ENCODE measurements at places on chromosomes 5 and 9.
A peak's percentile ranks its signal among the peaks of the same experiment; 100 is the strongest.

DNA sequence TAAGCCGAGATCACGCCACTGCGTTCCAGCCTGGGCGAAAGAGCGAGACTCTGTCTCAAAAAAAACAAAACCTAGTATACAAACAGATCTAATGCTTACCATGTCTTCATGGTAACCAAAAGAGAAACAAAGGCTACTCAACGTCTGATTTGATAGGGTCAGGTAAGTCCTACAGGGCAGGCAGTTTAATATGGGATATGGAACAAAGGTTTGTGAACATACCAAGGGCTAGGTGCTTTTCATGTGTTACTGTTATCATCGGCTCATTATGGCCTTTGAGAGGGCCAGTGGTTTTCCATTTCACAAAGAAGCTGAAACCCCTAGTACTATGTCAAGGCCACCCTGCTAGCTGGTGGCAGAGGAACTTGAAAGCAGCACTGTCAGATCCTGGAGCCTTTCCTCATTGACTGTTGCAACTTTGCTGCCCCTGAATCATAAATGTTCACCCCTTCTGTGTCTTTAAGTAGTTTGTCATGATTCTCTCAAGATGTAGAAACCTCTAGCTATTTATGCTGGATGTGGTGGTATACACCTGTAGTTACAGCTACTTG, 5.1 kb downstream of the IQGAP2 start:
- DNase-seq: no peak

GRCh38 chr5:1200495-1201326, 684 bp upstream of the SLC6A19 start:
- no peak for DNase-seq

DNA sequence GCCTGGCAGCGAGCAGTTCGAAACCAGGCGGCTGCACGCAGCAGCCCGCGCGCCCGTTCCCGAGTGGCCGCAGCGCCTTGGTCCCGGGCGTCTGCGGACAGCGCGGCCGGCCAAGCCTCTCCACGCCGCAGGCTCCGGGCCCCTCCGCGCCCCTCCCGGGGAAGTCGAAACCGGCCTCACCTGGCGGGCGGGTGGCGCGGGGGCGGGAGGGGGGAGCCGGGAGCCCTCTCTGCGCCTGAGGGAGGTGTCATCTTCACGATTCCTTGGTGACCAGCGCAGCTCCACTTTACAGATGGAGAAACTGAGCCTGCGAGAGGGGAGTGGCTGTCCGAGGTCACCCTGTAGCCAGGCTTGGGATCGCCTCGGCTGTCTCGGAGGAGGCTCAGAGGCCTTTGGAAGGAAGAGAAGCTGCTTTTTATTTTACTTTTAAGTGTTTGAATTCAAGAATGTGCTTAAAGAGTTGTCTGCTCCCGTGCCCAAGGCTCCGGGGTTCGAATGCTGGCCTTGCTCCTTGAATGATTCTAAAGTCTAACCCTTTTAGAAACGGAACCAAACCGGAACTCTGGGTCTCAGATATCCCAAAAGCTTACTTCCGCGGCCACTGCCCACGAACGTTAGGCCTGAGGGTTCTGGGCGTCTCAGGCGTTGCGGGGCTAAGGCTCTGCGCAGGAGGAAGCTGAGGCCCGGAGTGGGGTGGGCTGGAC, 662 bp downstream of the SUSD3 start:
- peak; percentile 62 for DNase-seq

- DNase-seq: no peak
Observed at GRCh38 chr5:2012885-2013284, 130.2 kb upstream of the IRX4 start.

- DNase-seq: no peak
Observed at GRCh38 chr5:40986666-40987065, 77.4 kb downstream of the C7 start.

GRCh38 chr5:142576303-142576702, 109.6 kb downstream of the FGF1 start:
- DNase-seq: no peak

- no peak for DNase-seq
Observed at GRCh38 chr5:90446961-90447360, 27.6 kb downstream of the MBLAC2 start.

DNA sequence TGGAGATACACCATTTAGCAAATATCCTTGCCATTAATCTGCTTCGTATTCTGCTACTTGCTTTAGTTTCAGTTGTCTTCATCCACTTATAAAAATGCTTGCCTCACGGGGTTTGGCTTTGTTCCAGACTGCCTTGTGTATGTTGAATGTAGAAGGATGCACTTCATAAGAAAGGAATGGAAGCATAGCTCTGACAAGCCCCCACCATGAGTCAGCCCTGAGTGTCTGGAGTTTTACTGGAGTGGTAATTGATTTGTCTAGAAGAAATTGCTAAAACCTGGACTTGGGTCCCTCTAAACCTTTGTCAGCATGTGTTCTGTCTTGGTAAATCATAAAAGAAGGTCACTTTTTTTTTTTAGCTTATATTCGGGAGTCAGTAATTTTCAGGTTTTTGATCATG, 4.6 kb downstream of the TEX48 start:
- peak; percentile 30 for DNase-seq

DNA sequence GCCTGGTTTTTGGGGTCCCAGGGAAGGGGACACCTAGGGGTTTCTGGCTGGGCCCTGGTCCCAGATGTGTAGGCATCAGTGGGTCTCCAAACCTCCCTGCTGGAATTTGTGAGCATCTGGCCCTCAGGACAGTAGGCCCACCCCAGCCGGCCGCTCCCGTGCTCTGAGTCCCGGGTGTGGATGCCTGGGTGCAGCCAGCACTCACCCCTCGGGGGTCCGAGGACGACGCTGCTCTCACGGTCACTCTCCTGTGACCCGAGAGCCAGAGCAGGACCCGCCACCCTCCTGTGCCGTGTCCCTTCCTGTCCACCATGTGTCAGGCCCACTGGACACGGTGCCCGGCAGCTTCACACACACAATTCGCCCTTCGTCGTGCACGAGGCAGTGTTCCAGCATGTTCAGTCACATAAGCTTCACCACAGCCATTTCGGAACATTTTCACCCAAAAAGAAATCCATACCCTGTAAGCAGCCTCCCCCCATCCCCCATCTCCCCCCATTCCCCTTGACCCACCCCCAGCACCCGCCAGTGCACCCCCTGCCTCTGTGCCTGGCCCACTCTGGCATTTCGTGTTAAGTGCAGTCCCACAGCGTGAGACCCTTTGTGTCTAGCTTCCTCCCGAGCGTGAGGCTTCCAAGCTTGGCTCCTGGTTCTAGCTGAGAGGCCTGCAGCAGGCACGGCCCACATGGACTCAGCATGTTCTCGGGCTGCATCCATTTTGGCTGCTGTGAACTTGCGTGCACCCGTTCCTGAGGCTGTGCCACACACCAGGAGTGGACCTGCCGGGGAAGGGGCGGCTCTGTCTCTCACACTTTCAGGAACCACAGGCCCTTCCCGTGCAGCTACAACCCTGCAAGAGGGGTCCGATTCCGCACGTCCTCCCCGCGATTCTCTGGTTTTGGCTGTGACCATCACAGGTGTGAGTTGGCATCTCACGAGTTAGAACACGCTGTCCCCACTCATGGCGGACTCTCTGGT, 40.5 kb downstream of the NKD2 start:
- no peak for DNase-seq

- DNase-seq: peak; percentile 18
Observed at GRCh38 chr5:127959152-127959764, 124.3 kb upstream of the SLC12A2 start.

- no peak for DNase-seq
Observed at GRCh38 chr5:137218471-137218870, 280.7 kb downstream of the SPOCK1 start.

GRCh38 chr5:151317871-151318270, 14.3 kb upstream of the SLC36A3 start:
- peak; percentile 6 for DNase-seq

GRCh38 chr9:91900055-91900796, 49.8 kb downstream of the ROR2 start:
- DNase-seq: no peak

DNA sequence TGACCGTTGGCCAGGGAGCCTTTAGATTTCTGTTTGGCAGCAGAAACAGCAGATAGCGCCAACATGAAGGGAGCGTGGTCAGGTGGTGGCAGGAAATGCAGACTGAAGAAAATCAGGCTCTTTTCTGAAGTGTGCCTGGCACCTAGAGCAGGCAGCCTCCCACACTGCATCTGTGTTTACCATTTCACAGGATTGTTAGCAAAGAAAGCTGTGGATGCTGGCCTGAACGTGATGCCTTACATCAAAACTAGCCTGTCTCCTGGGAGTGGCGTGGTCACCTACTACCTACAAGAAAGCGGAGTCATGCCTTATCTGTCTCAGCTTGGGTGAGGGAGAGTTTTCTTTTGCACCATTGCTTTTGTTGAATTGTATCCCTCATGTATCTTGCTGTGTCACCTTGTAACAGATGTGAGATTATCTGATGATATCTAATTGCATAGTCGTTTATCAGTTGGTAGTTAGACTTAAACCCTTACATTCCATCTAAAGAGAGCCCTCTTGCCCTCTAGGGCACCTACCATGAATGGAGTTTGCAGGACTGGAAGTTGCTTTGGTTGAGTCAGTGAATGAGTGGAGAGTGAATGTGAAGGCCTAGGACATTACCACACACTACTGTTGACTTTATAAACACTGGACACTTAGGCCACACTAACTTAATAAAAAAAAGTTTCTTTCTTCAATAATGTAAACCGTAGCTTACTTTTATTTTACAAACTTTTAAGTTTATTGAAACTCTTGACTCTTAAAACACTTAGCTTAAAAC, 42.8 kb downstream of the ACO1 start:
- no peak for DNase-seq

DNA sequence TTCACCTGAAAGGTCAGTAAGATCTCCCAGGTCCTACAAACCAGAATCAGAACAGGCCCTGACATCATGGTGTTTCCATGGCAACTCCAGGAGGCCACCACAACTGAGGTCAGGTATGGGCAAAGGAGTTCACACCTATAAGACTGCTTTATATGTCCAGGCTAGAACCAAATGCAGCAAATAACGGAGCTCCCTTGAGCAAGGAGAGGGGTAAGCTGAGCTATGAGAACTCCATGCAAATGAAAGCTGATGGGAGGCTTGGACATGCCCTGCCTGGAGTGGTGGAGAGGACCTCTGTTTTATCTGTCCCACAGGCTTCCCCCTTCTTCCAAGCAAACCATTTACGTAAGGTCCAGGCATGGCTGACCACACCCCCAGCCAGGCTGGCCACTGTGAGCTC, 207.7 kb downstream of the SPOCK1 start:
- no peak for DNase-seq

DNA sequence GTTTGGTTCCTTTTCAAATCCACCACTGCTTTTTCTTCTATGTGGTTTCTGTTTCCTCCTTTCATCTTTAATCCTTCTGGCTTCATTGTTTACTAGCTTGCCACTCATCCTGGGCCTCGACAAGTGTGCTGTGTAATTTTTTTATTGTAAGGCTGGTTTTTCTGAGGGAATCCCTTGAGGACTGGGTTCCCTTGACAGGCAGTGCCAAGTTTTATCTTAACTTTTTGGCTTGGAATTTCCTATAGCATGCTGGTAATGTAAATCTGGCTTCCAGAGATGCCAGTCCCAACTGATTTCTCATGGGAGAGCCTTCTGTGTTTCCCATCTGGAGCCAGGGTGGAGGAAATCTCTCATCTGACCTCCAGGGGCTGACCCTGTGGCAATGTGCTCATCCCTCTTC, 184.7 kb downstream of the ROR2 start:
- DNase-seq: no peak

DNA sequence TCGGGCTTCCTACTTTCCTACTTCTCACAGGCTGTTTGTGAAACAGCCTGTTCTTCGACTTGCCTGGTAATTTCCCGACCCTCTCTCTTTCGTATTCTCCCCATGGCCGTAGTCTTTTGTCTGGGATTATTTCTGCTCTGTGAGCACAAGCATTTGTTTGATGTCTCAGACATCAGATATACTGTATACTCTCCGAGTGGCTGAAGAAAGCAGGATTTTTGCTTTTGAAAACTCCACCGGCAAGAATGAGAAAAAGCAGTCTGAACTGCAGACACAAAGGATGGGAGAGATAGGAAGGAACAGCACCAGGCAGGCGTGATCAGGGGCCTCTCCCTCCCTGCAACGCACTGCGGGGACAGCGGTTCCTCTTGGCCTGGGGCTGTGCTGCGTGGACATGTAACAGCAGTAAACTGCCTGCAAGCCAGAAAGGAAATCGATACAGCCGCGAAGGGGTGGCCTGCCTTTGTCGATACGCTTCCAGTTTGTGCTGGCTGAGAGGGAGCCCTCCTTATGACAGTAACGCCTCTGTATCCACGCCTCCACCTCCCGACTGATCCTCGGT, 313.9 kb upstream of the TLE4 start:
- DNase-seq: no peak

DNA sequence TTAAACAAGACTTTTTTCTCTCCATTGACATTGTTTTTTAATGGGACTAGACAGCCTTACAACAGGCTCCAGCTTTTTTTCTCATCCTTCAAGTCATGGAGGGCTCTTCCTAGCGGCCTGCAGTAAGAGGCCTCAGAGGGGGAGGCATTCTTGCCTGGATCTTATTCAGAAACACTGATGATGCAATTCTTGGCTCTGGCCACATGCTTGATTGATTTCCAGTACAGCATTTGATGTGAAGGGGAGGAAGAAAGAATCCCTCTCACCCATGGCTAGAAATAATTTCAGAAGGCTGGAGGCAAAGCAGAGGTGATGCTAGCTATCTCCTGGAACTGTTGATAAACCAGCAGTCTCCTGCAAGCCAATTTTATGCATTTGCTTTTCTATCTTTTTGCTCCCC, 324.8 kb downstream of the PRELID2 start:
- DNase-seq: peak; percentile 7

GRCh38 chr5:173582216-173583111, 34.0 kb downstream of the BOD1 start:
- DNase-seq: no peak

- no peak for DNase-seq
Observed at GRCh38 chr5:160274483-160274931, 37.9 kb downstream of the CCNJL start.

DNA sequence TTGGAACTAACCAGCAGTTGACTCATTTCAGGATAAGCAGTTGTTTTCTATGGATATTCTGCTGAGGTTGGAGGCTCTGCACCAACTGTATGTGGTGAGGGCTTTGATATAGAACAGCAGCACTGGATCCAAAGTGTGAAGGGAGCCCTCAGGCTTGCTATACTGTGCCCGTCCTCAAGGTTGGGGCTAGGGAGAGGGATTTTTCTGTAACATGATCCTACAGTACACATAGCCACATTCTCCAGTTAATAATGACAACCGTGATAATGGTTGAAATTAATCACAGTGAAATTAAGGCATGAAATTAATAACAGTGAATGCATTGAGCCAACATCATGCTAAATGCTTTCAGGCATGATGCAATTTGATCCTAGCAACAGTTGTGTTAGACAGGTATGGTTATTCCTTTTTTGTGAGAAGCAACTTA, 36.7 kb downstream of the ARHGAP26 start:
- no peak for DNase-seq

DNA sequence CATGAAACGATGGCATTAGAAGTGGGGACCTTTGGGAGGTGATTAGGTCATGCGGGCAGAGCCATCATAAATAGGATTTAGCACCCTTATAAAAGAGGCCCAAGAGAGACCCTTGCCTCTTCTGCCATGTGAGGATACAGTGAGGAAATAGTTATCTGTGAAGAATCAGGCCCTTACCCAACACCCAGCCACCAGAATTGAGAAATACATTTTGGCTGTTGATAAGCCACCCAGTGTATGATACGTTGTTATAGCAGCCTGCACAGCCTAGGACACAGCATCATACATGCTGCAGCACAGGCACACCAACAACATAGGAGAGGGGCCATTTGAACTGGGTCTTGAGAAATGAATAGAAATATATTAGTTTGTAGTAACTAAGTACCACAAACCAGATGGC, 8.0 kb upstream of the MAMDC2 start:
- DNase-seq: no peak

Data from KBM-7 (cell line).